ENCODE measurements at places on chromosomes 3 and 15.
A peak's percentile ranks its signal among the peaks of the same experiment; 100 is the strongest.

GRCh38 chr3:122873741-122874515 is 79.1 kb downstream of the SLC49A4 start:
- DNase-seq, result no peak

DNA sequence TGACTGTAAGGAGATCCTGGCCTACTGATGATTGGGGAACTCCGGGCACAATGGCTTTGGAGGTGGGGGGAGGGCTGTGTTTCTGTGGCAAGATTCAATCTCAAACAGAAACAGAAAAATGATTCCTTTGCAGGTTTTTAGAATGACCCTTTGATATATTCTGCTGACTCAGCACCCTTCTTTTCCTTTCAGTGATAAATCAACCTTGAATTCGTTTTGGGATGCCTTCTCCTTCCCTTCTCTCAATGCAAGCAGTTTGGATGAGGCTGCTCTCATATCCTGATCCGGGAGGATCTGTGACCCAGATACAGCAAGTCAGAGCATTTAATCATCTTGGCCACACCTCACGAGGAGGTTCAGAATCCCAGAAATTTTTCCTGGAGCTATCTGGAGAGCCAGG is 156.1 kb upstream of the PRICKLE2 start:
- DNase-seq, result no peak

DNA sequence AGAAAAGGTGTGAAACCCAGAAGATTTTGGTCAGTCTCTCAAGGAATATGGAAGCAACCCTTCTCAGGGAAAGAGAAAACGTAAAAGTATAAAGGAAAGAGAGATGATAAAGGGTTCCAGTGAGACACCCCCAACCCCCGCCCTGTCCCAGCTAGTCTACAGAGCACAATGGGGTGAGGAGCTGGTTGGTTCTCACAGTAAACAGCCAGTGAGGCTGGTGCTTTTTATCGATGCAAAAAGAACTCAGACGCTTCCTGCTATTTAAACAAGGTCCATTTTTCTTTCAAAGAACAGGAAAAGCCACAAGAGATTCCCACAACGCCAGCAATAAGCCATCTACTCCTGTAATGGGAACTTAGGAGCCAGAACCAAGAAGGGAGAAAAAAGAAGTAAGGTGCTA is 65.9 kb downstream of the CHAC1 start:
- DNase-seq, result no peak

GRCh38 chr3:184733971-184734608 is 22.2 kb upstream of the MAGEF1 start:
- DNase-seq, result no peak

- no peak for DNase-seq
Observed at GRCh38 chr3:15556512-15556911, 35.0 kb upstream of the COLQ start.

DNA sequence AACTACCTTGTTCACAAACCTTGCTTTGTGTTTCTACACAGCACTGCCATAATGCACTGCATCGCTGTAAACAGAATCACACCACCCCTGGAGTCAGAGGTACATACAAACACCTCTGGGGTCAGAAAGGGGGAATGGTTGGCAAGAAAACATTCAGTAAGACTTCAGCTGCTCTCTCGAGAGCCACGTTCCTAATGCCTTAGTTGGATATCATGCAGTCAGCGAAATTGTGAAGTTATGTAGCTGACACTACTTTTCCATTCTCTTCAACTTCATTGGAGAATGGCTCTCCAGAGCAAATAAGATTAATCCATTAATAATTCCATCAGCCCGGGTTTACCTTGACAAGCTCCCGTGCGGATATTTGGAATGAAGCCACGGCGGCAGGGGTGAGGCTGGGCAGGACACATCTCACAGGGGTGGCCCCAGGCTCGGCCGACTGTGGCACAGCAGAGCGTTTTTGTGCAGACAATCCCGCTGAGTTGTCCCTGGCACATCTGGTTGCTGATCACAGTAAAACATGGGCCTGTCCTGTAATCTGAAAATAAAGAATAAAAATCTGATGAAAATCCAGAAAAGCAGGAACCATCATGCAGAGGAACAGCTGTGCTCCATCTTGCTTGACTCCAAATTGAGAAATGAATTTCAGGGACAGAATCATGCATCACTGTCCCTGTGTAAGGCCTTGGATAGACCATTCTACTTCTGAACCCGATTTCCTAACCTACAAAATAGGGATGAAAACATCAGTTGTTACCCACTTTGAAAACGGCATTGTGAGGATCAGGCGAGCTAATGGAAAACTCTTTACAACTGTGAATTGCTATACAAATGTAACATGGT is 108.0 kb downstream of the FBN1 start:
- DNase-seq, result no peak

- no peak for DNase-seq
Observed at GRCh38 chr15:66865622-66866611, 163.9 kb downstream of the SMAD6 start.

DNA sequence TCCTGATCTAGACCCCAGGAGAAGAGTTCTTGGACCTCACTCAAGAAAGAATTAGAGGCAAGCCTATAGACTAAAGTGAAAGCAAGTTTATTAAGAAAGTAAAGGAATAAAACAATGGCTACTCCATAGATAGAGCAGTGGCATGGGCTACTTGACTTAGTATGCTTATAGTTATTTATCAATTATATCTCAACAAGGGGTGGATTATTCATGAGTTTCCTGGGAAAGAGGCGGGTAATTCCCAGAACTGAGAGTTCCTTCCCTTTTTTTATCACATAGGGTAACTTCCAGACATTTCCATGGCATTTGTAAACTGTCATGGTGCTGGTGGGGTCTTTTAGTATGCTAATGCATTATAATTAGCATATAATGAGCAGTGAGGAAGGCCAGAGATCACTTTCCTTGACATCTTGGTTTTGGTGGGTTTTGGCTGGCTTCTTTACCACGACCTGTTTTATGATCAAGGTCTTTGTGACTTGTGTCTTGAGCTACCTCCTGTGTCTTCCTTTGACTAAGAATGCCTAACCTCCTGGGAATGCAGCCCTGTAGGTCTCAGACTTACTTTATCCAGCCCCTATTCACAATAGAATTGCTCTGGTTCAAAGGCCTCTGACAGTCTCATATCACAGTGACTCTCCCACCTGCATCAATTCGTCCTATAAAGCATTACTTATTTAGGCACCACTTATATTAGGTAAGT is 35.3 kb upstream of the PLSCR2 start:
- DNase-seq, result no peak

- DNase-seq, result no peak
Observed at GRCh38 chr3:16372362-16373292, 107.6 kb downstream of the OXNAD1 start.

DNA sequence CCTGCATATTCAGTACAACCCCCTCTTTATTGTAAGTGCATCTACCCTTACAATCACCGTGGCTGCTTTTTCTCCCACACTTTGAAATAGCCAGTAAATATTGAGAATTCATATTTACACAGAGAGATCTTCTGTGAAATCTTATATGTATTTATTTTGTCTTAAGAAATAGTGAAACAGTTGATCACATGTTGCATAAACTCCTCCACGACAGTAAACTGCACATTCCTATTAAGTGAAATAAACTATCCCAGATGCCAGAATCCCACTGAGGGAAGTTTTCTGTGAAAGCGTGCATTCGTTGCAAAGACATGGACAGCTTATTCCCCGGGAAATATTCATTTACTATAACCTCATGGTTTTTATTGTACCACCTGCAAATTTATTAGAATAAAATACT is 796.0 kb downstream of the ROBO2 start:
- DNase-seq, result no peak

GRCh38 chr15:51647128-51647562 is 24.6 kb upstream of the DMXL2 start:
- no peak for DNase-seq

GRCh38 chr15:76553102-76553501 is 216.5 kb downstream of the ISL2 start:
- DNase-seq, result no peak

GRCh38 chr3:110456438-110457138 is 615.0 kb upstream of the NECTIN3 start:
- DNase-seq, result no peak

- DNase-seq, result no peak
Observed at GRCh38 chr15:62940755-62941361, 101.7 kb upstream of the TPM1 start.

- DNase-seq, result no peak
Observed at GRCh38 chr3:193023218-193023617, 105.6 kb upstream of the MB21D2 start.

DNA sequence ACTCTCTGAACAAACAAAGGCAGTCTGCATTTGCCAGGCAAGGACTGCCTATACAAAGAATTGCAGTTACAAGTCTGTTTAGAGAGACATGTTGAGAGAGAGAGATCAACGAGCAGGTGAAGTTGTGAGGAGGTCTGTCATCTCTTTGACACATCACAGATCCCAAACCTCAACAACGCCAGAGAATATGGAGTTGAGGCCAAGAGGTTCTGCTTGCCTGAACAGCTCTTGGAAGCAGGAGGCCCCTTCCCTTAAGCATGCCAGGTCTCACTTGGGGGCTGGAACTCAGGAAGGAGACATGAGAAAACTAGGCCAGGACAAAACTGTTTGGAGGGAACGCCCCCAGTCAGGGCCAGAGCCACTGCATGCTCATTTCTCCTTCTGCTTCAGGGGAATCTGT is 22.3 kb upstream of the MUSTN1 start:
- DNase-seq, result no peak

GRCh38 chr3:10707400-10708215 is 108.4 kb upstream of the SLC6A11 start:
- DNase-seq, result peak; percentile 44

GRCh38 chr3:136819392-136819730 is 435 bp downstream of the SLC35G2 start:
- DNase-seq, result peak; percentile 10

GRCh38 chr3:166809520-166809919 is 570.6 kb downstream of the ZBBX start:
- no peak for DNase-seq

DNA sequence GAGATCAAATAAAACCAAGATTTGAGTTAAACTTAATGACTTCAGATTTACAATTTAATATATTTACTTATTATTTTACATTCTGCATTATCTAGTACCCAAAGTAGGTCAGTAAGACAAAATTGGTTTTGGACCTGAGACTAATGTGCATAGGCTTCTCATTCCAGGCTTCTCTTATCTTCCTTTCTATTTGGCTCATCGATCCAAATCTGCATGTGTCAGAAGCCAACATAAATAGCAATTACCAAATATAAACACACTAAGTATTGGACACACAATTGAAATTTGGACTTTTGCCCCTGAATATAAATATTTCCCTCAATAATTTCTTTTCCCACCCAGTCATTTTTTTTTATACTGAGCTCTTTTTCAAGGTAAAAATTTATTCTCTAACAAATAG is 290.6 kb upstream of the ARHGEF26 start:
- DNase-seq, result no peak

DNA sequence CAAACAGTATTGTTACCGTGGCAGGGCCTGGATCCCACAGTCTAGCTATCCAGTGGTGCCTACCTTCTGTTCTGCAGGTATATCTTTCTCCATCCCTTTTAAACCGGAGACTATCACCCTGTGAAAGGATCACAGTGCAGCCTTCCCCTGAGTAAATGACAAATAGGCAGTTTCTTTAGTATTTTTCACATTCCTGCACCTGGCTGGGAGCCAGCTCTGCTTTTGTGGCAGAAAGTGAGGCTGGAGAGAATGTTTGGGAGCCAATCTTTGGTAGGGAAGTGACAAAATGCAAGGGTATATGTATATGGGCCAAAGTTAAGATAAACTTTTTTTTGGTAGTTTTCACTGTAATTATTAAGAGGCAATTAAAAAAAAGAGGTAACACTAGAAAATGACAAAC is 54.8 kb downstream of the ARHGEF26 start:
- DNase-seq, result no peak

DNA sequence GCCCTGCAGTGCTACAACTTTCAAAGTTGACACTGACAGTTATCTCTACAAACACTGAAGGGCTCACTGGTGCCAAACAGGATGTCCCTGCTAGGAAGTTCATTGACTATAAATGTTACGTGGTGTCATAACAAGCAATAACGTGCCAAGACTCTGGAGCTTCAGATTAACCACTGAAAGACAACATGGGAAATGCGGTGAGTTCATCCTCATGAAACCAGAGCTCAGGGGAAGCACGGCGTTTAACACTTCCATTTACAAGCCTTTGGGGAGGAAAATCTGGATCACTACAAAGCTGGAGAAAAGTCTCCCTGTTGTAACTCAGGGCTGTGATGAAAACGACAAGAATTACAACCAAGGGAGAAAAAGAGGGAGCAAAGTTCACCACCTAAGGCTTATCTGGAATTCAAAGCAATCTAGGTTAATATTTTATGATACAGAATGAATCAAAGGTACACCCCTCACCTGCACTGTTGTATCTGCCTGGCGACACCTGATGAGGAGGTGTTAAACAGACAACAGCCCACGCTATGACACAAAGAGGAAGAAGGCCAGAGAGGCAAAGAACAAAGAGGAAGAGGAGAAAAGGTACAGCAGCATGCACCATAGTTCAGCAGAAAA is 27.0 kb downstream of the SHQ1 start:
- DNase-seq, result no peak

DNA sequence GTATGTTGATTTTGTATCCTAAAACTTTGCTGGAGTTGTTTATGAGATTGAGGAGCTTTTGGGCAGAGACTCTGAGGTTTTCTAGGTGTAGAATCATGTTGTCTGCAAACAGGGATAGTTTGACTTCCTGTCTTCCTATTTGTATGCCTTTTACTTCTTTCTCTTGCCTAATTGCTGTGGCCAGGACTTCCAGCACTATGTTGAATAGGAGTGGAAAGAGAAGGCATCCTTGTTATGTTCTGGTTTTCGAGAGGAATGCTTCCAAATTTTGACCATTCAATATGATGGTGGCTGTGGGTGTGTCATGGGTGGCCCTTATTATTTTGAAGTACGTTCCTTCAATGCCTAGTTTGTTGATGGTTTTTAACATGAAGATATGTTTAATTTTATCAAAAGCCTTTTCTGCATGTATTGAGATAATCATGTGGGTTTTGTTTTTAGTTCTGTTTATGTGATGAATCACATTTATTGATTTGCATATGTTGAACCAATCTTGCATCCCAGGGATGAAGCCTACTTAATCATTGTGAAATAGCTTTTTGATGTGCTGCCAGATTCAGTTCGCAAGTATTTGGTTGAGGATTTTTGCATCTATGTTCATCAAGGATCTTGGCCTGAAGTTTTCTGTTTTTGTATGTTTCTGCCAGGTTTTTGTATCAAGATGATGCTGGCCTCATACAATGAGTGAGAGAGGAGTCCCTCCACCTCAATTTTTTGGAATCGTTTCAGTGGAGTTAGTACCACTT is 188.1 kb downstream of the MINAR1 start:
- DNase-seq, result no peak

GRCh38 chr3:106428565-106428994 is 559.8 kb upstream of the CBLB start:
- DNase-seq, result no peak

DNA sequence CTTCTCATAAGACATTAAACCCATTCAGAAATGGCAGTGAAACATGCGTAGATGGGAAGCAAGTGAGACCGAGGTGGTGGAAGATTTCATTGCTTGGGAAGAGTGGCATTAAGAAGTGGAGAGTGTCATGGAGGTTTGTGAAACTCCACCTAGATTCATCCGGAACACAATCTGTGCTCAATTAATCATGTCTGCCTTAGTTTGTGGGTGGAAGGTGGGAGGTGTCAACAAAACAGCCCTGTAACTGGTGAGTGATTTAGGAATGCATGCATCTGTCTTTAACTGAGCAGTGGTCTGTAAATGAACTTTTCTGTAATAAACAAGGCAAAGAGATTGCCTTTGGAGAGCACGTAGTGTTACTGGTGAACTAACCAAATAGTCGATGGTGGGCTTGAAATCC is 113.7 kb downstream of the WNT5A start:
- no peak for DNase-seq
